GM23338 (cell line): ENCODE measurements at places on chromosomes 12 and 14. TPM values are rescaled to one million over a fixed set of nuclear protein-coding genes. Genes with fewer than 3 reads are reported as not detected.

PCNX1 gene
- 53.1 and 59.9 TPM in 2 replicates for total RNA-seq

ACSM4 gene
- total RNA-seq, result not detected in 2 replicates

- no peak for DNase-seq
Observed at GRCh38 chr14:61048640-61049039, 67.6 kb downstream of the SLC38A6 start.

DNA sequence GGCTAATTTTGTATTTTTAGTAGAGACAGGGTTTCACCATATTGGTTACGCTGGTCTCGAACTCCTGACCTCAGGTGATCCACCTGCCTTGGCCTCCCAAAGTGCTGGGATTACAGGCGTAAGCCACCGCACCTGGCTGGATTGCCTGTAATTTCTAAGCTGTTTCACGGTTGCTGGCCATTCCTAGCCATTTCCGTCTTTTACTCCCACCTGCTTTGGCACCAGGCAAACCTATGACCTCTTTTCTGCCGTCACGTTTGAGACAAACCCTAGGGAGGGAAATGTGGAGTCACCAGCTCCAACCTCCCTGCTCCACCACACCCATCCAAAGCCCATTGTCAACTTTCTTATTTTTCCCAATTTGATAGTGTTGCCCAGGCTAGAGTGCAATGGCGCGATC, 1.2 kb downstream of the GPR132 start:
- DNase-seq, result no peak

DNA sequence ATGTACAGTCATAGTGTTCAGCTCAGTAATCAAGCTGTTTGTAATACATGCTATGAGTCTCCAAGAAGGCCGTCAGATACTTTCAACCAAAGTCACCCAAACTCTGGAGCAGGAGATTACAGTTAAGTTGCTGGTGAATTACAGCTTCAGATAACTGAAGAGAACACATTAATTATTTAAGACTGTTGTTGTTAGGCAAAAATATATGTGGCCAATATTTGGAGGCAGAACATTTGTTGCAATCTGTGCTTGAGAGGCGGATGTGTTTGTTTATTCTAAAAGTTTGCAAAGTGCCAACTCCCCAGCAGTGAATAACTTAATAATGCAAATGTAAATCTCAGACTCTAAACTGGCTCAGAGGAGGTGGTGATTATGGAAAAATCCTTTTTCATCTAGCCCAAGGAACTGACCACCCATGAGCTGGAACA, 300.7 kb upstream of the TBX3 start:
- no peak for DNase-seq

- peak; percentile 21 for DNase-seq
Observed at GRCh38 chr14:67857778-67858350, 38.3 kb downstream of the RAD51B start.

PLA2G1B gene
- total RNA-seq, result not detected in 2 replicates

AQP6 gene
- not detected in 2 replicates for total RNA-seq

KERA gene
- total RNA-seq, result not detected in 2 replicates

GRCh38 chr12:38386205-38386985, 69.8 kb downstream of the ALG10B start:
- DNase-seq, result no peak

ATL1 gene
- total RNA-seq, result 5.9 and 7.0 TPM in 2 replicates

SNRPF gene
- total RNA-seq, result 31.1 and 35.4 TPM in 2 replicates

DNA sequence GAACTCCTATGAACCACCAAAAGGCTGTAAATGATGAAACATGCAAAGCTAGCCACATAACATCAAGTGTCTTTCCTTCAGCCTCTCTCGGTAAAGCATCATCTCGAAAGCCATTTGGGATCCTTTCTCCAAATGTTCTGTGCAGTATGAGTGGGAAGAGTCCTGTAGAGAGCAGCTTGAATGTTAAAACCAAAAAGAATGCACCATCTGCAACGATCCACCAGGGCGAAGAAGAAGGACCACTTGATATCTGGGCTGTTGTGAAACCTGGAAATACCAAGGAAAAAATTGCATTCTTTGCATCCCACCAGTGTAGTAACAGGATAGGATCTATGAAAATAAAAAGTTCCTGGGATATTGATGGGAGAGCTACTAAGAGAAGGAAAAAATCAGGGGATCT, 61.2 kb downstream of the ATG14 start:
- DNase-seq, result peak; percentile 25

NANOG gene
- 134 TPM in 2 replicates for total RNA-seq

GRCh38 chr12:77060136-77060882, 5.1 kb downstream of the E2F7 start:
- DNase-seq, result no peak

TMTC2 gene
- 6.5 and 7.8 TPM in 2 replicates for total RNA-seq

GRCh38 chr12:79381248-79382208, 309.2 kb downstream of the PAWR start:
- peak; percentile 45 for DNase-seq
